ENCODE measurements at places on chromosomes 6 and 20.

GRCh38 chr20:36687850-36688249, 41.9 kb upstream of the SLA2 start:
- no peak for DNase-seq

DNA sequence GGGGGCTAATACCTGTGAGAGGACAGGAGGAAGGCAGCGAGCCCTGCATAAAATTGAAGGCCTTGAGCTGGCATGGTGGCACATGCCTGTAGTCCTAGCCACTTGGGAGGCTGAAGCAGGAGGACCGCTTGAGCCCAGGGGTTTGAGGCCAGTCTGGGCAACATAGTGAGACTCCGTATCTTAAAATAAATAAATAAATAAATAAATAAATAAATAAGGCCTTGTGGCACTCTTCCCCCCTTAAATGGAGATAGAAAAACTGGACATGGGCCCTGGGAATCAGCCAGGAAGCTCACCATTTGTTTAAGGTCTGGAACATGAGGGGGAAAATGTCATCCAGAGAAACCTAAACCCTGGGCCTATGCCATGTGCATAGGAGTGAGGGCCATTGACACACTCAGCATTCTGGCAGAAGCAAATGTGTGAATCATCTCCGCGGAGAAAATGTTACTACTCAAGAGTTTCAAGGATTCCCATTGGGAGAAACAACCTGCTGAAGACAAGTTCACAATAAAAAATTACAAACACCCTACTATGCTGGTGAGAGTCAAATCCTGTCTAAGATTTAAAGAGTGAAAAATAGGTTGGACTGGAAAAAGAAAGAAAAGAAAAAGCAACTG, 51.9 kb upstream of the UBR2 start:
- no peak for DNase-seq

DNA sequence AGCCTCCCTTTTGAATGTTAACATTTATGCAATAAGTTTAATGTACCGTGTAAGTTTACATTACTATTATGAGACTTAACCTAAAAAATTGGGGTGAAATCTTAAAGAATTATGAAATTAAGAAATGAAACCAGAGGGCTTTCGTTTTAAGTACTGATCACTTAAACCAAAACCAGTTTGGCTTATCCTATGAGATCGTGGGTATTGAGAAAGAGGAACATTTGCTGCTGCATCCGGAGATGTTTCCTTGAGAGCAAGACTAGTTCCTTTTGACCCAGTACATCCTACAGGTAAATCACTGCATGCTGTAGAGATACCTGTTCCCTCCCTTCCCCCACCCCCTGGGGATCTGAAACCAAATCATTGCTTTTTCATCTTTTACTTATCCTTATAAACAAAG, 201.3 kb downstream of the ESR1 start:
- no peak for DNase-seq

DNA sequence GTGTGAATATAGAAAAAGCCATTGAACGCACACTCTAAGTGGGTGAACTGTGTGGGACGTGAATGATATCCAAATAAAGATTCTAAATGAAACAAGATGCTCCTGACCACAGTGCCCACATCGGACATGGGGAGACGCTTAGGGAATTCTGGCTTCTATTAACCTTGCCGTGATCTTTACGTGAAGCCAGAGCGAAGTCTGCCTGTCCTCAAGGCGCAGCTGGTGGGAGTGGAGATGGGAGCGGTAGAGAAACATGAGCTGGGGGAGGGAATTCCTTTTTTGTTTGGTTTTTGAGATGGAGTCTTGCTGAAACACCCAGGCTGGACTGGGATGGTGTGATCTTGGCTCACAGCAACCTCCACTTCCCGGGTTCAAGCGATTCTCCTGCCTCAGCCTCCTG, 46.0 kb downstream of the VSTM2L start:
- DNase-seq, result no peak

DNA sequence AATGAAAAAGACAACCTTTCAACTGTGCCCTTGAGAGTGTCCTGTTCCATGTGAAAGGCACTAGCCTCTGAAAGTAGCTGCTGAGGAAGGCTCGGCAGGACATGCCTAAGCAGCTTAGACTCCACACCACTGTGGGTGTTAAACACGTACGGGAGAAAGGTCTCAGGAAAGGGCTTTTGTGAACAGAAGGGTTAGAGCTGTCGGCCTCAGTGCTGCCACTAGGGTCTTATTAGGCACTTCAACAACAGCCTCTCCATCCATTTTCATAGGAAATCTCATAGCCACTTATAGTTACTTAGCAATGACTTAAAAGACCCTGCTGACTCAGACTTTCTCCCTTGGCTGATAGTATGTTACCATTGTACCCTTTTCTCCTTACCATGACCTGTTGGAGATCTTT, 662.8 kb downstream of the TBC1D32 start:
- no peak for DNase-seq

GRCh38 chr6:151539506-151540268, 45.9 kb downstream of the CCDC170 start:
- no peak for DNase-seq

DNA sequence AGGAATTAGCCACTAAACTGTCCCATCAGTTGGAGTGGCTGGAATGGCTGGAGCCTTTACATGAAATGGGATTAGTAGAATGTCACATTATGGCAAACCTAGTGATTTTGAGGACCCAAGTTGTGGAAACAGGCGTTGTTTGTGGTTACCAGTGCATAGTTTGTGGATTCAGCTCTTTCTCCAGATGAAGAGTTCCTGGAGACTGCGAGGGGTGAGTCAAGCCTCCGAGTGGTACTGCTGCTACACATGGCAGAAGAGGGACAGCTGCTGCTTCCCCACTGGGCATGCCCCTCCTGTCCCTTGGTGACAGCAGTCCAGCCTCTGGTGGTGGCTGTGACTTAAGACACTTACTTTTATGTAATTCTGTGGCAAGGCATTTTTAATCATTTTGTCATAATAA, 94.2 kb upstream of the SCP2D1 start:
- no peak for DNase-seq

Measured in AG09319 (cell line).